Myocyte (in vitro differentiated cells): ENCODE measurements at places on chromosomes 4 and X. TPM values are rescaled to one million over a fixed set of nuclear protein-coding genes. Genes with fewer than 3 reads are reported as not detected.

The TLR10 gene
- total RNA-seq = not detected in 2 replicates

The SHROOM2 gene
- total RNA-seq = 5.5 and 18.3 TPM in 2 replicates

The ODAPH gene
- total RNA-seq = 0.13 TPM in 1 of 2 replicates, not detected in the other

The SMIM20 gene
- 31.7 and 49.7 TPM in 2 replicates for total RNA-seq

The CFAP47 gene
- total RNA-seq = not detected in 2 replicates

The CT47B1 gene
- total RNA-seq = not detected in 2 replicates

The RHOXF2 gene
- total RNA-seq = not detected in 2 replicates

The DNAAF6 gene
- total RNA-seq = not detected in 2 replicates

The AMTN gene
- not detected in 2 replicates for total RNA-seq

The PAGE5 gene
- not detected in 2 replicates for total RNA-seq

The SULT1B1 gene
- total RNA-seq = under 0.01 TPM in 1 of 2 replicates, not detected in the other

The CTAG1A gene
- total RNA-seq = not detected in 2 replicates

The RAI2 gene
- total RNA-seq = 0.35 and 0.42 TPM in 2 replicates

The CXCL8 gene
- 2.1 and 2.8 TPM in 2 replicates for total RNA-seq

The DOCK11 gene
- 30.2 and 51.2 TPM in 2 replicates for total RNA-seq

The ANKRD50 gene
- 20.0 and 20.8 TPM in 2 replicates for total RNA-seq

The GRPR gene
- 0.13 TPM in 1 of 2 replicates, not detected in the other for total RNA-seq

The SCML2 gene
- total RNA-seq = 1.3 and 1.4 TPM in 2 replicates

The EMCN gene
- not detected in 2 replicates for total RNA-seq

The ASMT gene
- not detected in 2 replicates for total RNA-seq

The USP27X gene
- 0.99 and 1.4 TPM in 2 replicates for total RNA-seq

The SMIM10 gene
- 0.31 and 4.7 TPM in 2 replicates for total RNA-seq

The RASSF6 gene
- not detected in 2 replicates for total RNA-seq

The CYLC1 gene
- total RNA-seq = not detected in 2 replicates

The FRMPD3 gene
- 0.05 TPM in 1 of 2 replicates, not detected in the other for total RNA-seq

The MAGEB2 gene
- not detected in 2 replicates for total RNA-seq

The TMEM185A gene
- 15.5 and 16.6 TPM in 2 replicates for total RNA-seq

The FGB gene
- total RNA-seq = not detected in 2 replicates

The DRD5 gene
- not detected in 2 replicates for total RNA-seq

The MAPK10 gene
- 25.9 and 27.7 TPM in 2 replicates for total RNA-seq
